ENCODE measurements at places on chromosomes 1 and 21.

DNA sequence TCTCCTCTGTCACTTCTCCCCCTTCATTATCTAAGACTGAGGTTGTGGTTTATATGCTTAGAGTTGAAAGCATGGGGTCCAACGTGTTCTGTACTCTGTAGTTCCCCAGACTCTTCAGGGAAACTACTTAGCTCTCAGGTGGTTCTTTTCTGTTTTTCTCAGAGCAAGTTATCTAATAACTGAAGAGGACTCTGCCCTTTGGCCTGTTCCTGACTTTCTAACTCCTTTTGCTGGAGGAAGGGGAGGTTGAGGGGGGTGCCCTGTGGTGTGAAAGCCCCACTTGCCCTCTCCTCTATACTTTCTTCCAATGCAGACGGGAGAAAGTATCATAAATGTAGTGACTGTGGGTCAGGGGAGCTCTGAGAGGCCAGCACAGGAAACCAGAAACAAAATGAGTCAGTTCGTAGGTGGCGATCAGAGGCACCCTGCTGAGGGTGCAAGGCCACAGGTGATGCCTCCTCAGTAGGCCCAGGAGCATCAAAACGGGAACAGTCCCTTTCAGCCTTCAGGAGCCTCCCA, 5.0 kb downstream of the SLC25A44 start:
- peak; percentile 25 for DNase-seq

DNA sequence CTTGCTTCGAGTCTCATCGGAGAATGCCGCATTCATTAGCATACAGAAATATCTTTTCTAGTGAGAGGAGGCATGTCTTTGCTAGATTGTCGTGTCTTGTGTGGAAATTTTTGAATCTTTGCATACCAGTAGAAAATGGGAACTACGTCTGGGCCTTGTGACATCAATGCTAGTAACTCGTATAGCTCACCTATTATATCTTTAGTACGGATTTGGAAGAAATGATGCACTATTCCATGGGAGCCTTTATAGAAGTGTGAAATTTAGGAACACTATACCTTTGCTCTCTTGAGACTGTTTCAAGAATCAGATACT, 835 bp downstream of the UHMK1 start:
- DNase-seq, result no peak

DNA sequence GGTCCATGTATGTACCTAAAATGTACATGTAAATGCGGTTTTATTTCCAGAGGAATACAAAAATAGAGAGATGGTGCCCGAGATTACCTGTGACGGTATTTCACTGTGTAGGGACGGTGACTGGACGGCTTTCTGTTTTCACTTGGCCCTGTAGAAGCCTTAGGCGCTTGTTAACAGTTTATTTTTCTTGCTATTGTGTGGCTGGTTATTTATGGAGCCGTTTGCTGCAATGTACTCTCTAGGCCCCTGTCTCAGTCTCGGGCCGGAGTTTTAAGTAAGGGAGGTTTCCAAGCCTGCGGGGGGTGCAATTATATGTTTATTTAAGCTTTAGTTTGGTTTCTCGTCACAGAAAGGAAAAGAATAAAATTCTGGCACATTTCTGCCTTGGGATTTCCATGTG, 413 bp downstream of the EFCAB7 start:
- DNase-seq, result no peak

DNA sequence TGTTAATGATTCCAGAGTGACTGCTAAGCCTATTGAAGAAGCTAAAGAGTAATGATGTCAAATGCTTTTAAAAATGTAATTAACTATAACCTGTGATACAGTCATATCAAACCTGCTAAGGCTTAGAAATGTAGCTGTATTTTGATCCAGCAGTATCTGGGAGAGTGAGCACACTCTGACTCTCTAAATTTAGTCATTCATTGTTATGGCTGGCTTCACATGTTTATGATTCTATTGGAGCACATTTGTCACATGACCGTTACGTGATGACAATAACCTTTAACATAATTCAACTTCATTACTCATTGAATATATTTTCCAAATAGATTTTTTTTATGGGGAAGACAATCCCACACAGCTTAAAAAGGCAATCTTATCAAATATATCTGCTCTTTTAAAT, 587.1 kb downstream of the LMO4 start:
- no peak for DNase-seq

- no peak for DNase-seq
Measured at GRCh38 chr1:920010-920409, 3.7 kb upstream of the SAMD11 start.

DNA sequence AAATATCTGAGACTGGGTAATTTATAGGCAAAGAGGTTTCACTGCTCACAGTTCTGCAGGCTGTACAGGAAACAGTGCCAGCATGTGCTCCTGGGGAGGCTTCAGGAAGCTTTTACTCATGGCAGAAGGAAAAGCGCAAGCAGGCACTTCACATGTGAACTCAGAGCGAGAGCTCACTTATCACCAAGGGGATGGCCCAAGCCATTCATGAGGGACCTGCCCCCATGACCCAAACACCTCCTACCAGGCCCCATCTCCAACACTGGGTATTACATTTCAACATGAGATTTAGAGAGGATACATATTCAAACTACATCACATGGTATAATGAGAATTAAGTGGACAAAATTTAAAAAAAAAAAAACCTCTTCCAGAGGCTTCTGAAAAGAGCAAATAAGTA, 13.7 kb downstream of the WASF2 start:
- DNase-seq, result peak; percentile 18

- DNase-seq, result peak; percentile 76
Measured at GRCh38 chr1:160006312-160006940, 25.4 kb downstream of the PIGM start.

DNA sequence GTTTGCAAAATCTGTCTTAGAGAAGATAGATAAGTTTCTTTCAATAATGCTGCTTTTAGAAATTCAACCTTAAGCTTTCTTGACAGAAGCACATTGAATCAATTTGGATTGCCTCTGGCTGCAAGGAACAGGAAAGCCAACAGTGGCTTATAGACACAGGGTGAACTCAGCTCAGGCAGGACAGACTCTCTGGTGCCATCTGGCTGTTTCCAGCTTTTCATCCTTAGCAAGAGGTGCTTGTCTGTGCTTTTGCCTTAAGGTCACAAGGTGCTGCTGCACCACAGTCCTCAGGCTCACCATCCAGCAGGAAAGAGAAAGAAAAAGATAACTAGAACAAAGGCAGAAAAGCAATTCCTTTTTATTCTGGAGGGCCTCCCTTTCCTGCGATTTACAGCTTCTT, 93.7 kb upstream of the ETS2 start:
- no peak for DNase-seq

DNA sequence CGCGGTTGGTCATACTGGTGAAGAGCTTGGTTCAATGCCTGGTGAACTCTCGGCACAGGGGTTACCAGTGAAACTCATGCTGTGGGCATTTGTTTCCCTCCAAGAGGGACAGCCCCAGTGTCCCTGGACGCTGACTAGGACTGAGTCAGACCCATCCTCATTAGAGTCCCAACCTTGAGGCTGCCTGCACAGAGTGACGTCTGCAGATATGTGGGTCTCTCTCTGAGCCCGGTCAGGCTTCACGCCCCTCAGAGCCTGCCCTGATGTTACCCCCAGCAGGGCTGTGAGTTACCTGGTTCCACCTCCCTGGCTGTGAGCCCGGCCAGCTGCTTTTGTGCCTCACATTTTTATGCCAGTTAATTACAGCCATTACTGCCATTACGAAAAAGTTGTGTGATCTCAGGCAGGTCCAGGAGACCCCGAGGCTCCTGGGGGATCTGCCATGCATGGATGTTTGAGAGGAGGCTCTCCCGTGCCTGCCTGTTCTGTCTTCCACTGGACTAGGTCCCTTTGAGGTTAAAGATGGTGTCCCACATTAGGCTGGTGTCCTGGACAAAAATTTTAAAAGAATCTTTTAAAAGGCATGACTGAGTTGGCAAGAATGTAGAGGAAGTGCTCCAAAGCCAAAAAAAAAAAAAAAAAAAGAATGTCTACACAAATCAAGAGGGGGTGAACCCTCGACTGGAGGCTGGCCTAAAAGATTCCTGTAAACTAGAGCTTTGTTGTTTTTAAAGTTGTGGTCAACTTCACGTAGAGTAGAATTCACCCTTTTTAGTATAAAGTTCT, 36.6 kb upstream of the PADI1 start:
- no peak for DNase-seq

GRCh38 chr1:146007489-146008133, 11.2 kb upstream of the TXNIP start:
- DNase-seq, result no peak

GRCh38 chr21:32090956-32091355, 187.9 kb downstream of the MIS18A start:
- no peak for DNase-seq

GRCh38 chr1:152811050-152811449, 721 bp upstream of the LCE1B start:
- no peak for DNase-seq

DNA sequence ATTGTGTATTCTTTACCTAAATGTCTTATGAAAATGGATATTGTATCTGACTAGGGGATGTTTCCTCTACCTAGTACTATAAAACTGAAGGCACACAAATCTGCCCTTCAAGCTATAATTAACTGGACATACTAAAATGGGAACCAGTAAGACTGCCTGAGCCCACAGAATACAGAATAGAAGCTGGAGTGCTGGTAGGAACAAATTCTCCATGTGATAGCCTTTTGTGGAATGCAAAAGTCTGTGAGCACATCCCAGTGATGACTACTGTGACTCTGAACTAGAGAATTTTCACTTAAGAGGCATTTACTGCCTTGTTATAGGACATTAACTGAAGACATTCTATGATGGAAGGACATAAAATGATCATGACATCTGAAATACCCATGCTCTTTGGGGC, 30.3 kb downstream of the KIFAP3 start:
- no peak for DNase-seq

GRCh38 chr1:207959141-207959825, 48.4 kb upstream of the CD34 start:
- DNase-seq, result no peak

- DNase-seq, result no peak
Measured at GRCh38 chr1:39378377-39378776, 113.1 kb upstream of the BMP8A start.
